AG08395 (cell line): ENCODE measurements at places on chromosomes 3 and 15.
A peak's percentile ranks its signal among the peaks of the same experiment; 100 is the strongest.

DNA sequence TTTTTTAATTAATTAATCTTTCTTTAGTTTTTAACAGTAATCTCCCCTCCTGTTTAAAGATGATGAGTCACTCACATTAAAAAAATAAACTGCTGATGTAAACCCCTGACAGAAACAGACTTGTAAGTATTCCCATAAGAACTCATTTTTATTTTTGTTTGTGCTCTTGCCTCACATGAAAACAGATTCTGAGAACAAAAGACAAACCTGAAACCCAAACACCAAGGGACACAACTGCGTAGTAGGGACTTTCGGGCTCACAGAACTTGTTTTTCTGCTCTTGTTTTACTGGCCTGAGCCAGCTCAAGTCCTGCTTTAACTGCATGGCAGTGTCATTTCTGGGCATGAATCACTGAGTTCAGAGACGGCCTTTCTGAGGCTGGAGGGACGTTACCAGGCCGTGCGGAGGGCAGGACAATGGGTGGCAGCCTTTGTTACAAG lies 600.8 kb downstream of the FOXP1 start:
- peak; percentile 73 for DNase-seq

DNA sequence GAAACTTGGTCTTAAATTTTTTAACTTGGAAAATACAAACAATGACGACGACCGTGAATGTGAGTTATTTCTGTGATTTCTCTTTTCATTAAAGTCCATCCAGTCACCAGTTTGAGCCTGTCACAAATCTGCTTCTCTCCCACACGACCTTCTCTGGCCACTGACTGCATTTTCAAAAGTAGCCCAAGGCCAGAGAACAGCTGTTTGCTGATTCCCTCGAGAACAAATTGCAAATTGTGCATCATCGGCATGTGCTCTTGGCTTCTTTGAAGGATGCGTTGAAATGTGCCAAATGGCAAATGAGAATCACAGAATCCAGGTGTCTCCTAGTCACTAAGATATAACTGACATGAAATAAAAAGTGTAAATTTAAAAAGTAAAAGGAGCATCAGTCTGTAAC lies 106.4 kb downstream of the AQP9 start:
- DNase-seq = no peak

GRCh38 chr15:75051191-75051608 lies 27.8 kb downstream of the PPCDC start:
- DNase-seq = no peak

DNA sequence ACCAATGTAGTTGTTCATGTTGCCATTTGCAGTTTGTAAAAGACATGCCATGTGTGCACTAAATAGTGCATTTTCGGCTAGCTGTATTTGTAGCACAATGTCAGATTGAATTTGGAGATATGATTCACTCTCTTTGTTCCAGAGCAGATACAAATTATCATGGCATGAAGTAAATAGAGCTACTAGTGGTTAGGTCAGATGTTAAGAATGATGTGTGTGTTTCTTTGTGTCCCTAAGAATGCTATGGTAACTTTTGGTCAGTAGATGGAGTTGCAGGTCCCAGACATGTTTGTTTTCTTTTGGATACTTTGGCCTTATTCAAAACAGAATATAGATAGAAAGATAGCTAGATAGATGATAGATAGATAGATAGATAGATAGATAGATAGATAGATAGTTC lies 595.8 kb downstream of the NLGN1 start:
- peak; percentile 68 for DNase-seq

DNA sequence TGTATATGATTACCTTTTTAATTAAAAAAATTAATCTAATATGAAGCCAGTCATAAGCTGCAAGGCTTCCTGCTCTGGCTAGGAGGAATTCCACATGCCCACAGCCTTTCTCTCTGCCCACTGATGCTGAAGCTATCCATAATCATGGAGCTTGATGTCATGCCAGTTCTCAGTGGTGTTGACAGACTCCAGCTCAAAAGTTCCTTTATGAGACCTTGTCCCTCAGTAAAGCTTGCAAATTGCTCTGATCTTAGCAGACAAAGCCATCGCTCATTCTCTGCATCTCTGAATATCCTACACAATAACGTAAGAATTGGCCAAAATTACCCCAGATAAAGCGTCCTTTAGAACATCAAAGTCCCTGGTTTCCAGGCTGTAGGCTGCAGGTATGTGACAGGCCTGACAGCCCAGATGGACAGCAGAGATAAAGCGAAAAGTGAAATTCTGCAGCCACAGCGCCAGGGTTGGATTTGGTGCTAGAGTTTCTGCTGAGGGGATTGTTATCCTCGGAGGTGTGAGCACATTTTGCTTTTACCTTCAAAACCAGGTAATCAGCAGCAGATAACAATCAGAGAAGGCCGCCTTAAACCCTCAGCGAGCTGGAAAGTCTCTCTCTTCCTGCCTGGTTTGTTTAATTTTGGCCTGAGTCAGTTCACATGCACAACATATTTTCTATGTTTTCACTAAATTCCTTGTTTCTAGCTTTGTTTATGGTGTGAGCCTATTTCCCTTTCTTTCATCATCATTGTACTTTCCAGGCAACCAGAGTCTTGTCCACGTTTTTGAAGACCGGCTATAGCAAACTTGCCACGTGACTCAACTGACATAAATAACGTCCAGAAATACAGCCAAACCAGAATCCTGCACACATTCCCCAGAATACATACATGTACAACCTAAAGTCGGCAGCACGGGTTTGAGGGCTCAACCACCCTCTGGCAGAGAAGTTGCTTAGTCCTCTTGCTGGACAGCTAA lies 36.6 kb upstream of the ALDH1A3 start:
- DNase-seq = peak; percentile 57

DNA sequence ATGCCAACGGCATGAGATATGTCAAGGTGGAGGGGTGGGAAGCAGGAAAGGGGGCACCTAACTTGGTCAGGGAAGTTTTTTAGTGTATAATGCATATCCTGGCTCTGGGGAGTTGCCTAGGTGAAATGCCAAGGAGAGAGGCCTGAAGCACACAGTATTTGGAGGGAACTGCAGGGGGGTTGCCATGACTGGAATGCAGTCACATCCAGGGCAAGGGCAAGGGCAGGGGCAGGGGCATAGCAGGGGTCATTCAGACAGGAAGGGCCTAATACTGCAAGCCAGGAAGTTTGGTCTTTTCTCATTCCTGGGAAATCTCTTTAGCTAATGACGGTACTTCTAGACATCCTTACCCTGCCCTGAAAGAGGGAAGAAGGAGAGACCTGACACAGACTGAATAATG lies 60.5 kb downstream of the MYRIP start:
- DNase-seq = no peak

DNA sequence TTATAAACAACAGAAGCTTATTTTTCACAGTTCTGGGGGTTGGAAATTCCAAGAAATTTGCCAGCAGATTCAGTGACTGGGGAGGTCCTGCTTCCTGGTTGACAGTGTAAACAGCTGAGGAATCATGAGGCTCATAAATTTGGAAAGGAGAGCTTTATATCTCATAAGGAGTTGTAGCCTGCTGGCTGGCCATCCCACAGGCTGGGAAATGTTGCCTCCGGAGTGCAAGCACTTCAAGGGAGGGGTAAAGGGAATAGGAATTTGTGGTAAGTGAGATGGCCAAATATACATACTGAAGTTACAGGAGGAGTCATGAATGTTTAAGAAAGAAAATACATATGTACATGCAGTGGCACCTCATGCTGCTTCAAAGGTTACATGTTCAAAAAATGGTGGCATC lies 217.2 kb upstream of the CBLB start:
- DNase-seq = no peak

DNA sequence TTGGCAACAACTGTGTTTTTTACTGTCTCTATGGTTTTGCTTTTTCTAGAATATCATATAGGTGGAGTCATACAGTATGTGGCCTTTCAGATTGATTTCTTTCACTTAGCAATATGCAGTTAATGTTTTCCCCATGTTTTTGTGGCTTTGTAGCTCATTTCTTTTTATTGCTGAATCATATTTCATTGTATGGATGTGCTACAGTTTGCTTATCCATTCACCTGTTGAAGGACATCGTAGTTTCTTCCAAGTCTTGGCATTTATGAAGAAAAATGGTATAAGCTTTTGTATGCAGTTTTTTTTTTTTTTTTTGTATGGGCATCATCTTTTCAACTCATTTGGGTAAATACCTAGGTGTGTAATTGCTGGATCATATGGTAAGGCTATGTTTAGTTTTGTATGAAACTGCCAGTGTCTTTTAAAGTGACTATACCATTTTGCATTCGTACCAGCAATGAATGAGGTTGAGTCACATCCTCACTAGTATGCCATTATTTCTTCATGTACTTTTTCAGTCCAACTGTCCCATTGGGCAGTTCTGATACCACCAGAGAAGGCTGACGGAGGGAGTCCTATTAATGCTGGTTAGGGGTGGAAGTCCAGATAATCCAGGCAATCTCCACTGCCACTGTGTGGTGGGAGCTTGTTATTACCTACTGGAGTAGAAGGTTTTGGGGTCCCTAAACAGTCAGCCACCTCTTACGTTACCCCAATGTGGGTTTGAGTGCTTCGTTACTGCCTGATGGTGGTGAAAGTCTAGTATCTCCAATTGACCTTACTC lies 210.5 kb downstream of the DOCK3 start:
- DNase-seq = no peak

DNA sequence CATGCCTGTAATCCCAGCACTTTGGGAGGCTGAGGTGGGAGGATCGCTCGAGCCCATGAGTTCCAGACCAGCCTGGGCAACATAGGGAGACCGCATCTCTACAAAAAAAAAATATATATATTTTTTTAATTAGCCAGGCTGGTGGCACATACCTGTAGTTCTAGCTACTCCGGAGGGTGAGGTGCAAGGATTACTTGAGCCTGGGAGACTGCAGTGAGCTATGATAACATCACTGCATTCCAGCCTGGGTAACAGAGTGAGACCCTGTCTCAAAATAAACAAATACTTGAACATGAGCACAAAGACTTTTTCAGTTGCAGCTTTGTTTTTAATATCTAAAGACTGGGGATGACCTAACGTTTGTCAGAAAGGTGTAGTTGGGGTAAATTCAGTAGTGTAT lies 31.3 kb upstream of the GATM start:
- DNase-seq = no peak

DNA sequence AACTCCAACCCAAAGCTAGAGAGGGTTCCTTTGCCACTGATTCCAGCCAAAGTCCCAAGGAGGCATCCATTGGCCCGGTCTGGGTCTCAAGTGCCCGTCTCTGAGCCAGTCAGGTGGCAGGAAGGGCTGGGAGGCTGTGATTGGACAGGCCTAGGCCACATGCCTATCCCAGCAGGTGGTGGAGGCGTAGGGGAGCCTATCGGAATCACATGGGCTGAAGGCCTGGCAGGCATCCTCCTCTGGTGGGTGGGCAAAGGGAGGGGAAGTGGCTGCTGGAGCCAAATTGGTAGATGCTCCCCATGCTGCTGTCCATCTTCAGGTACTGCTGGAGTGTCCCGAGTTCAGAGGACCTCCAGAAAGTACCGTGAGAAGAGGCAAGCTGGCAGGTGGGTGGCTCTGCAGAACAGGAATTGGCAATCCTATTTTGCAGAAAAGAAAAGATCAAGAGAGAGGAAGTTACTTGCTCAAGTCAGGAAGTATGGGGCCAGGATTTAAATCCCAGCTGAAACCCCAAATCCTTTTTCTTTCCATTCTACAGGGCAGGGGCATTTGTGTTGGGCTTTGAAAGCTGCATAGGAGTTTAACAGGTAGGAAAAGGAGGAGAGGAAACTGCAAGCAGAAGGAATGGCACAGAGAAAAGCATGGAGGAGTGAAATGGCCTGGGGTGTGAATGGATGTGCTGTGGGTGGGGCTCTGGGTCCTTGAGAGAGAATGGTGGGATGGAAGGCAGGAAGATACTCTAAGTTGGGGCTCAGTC lies 3.7 kb downstream of the CHST13 start:
- no peak for DNase-seq

- no peak for DNase-seq
These were observed 88.9 kb downstream of the TBC1D2B start for GRCh38 chr15:77988347-77989295.

- no peak for DNase-seq
These were observed 34.8 kb upstream of the CD47 start for GRCh38 chr3:108125550-108126071.

- DNase-seq = peak; percentile 9
These were observed 215.9 kb upstream of the CTDSPL start for GRCh38 chr3:37645517-37646380.

DNA sequence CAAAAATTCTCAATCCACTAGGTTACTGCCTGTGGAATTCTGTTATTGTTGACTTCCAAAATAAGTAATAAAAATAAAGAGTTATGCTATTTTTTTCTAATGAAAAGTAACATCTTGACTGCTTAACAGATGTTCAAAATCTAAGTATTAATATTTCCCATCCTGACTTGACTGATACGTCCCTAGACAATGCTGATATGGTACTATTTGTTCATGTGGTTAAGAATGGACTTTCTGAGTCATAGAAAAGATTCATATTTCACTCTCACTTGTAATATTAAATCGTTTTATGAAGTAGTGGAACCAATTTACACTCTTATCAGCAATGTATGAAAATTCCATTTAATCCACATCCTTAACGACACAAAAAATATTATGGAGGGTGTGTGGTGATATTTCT lies 104.8 kb upstream of the PLSCR5 start:
- no peak for DNase-seq
